ENCODE measurements at places on chromosomes 3 and 15. TPM values are rescaled to one million over a fixed set of nuclear protein-coding genes. Genes with fewer than 3 reads are reported as not detected.

GRCh38 chr3:132964266-132964665, 73.9 kb upstream of the TMEM108 start:
- peak; percentile 68 for DNase-seq

DNA sequence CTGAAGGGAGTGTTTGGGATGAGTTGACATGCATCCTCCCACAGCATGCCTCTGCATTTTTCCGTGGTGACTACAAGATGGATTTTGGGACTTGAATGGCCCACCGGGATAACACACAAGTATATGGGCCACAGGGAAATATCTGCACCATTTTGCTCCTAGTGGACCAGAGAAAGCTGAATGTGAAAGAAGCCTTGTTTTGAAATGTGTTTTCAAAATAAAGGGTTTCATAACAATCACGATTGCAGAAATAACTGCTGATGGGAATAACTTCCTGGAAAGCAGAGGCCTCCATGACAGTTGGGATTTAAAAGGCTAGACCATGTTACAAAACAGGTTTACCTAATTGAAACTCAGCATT, 77.5 kb upstream of the PRR23C start:
- DNase-seq, result peak; percentile 75

DNA sequence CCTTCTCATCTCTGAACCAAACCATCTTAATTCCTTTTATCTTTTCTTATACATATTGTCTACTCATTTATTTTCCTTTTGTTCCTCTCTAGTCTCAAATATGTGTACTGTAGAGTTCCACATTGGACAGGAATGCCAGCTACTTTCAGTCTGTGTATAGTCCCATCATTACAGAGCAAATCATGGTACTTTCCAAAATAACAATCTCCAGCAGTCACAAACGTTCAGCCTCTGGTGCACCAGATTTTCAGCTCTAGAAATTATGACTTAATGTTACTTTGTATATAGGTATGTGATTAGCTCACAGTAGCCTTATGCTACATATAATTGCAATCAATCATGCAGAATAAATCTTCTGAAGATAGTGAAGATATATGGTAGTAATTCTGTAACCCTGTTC, 32.5 kb upstream of the TM4SF4 start:
- DNase-seq, result no peak

GRCh38 chr3:79729096-79729495, 38.7 kb downstream of the ROBO1 start:
- peak; percentile 44 for DNase-seq

- DNase-seq, result peak; percentile 96
These were observed 79.0 kb downstream of the IGF1R start for GRCh38 chr15:98727115-98728040.

DNA sequence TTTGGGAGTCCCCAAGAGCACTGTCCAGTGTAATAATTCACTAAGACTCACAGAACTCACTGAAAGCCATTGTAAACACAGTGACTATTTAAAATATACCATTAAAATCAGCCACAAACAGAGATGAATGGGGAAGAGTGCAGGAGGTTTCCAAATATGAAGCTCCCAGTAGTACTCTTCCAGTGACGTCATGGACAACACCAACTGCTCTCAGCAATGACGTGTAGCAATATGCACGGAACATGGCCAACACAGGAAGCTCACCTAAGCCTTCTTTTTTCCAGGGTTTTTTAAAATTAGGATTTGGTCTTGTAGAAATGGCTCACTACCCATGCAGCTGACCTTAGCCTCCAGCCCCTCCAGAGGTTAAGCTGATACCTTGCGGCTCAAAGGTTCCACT, 1224.1 kb upstream of the CADM2 start:
- no peak for DNase-seq

DNA sequence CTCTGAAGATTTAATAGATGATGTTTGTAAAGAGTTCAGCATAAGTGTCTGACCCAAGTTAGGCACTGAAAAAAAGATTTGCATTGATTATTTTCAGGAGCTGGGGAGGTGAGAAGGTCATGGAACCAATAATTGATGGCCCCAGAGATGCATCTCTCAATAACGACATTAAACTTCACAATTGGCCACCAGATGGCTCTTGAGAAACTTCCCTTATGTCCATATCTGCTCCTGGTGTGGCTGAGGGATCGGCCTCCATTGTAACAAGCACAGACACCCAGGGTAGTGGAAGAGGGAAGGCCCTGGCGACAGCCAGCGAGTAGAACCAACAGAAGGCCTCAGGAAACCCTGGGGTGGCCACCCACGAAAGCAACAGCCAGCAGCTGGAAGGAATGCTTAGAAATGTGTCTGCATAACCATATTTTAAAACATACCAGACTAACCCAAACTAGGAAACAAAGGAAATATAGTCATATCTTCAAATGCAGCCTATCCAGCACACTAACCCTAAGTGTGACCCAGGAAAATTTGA, 536.7 kb downstream of the SOX2 start:
- peak; percentile 22 for DNase-seq

GRCh38 chr3:38142959-38143358, 4.5 kb downstream of the MYD88 start:
- DNase-seq, result no peak

DNA sequence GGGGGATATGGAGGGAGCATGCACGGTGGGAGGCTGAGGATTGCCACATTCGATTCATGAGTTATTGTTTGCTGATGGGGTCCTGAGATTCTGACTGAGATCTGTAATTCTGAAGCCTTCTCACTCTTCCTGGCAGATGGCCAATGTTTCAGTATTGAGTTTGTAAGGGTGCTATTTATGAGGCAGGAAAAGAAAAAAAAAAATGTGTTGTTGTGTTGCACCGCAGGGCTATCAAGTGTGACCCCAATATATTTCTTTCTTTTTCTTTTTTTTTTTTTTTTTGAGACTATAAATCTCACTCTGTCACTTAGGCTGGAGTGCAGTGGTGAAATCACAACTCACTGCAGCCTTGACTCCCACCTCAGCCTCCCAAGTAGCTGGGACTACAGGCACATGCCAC, 3.2 kb upstream of the SENP2 start:
- DNase-seq, result no peak

GRCh38 chr15:75037685-75038084, 14.3 kb downstream of the PPCDC start:
- DNase-seq, result no peak

DNA sequence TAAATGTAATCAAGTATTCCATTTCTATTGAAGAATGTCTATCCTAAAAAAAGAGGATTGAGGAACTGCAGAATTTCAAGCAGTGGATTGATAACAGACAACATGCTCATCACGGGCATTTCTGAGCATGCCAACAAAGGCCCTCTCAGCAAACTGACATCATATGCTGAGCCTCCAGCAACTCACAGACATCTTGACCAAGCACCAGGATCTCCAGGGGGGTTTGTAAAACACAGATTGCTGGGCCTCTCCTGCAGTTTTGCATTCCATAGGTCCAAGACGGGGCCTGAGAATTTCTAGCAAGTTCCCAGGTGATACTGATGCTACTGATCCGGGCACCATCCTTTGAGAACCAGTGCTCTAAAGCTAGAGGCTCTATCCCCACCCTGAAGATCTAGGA, 85.0 kb downstream of the FOXP1 start:
- no peak for DNase-seq

GRCh38 chr3:127151251-127151564, 41.7 kb upstream of the PRR23E start:
- no peak for DNase-seq

GRCh38 chr15:43268111-43269105, 1.7 kb upstream of the TGM5 start:
- DNase-seq, result no peak

DNA sequence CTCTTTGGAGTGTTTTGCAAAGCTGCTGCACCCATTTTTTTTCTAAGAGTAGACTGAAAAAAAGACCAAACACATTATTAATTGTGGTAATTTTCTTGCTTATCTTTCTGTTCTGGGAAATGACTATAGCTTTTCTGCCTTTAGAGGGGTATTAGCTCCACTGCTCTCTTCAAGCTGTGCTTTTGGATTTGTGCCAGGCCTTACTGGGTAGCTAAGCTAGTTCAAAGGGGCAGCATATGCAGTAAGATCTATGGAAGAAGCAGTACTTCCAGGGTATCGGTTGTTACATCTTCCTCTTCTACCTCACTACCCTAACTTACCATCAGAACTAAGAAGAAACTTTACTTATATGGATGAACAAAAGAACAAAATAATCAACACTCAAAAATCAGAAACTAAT, 28.7 kb upstream of the ARIH1 start:
- DNase-seq, result no peak

- no peak for DNase-seq
These were observed 24.4 kb downstream of the MAP1A start for GRCh38 chr15:43541785-43542184.

The SCAANT1 gene
- total RNA-seq, result not detected

The EIF2A gene
- total RNA-seq, result 87.3 TPM

The TUSC2 gene
- total RNA-seq, result 37.8 TPM

The SV2B gene
- not detected for total RNA-seq

The BFSP2 gene
- total RNA-seq, result not detected

The C3orf52 gene
- total RNA-seq, result 6.7 TPM

The FSTL1 gene
- 194 TPM for total RNA-seq
